Endodermal cell (in vitro differentiated cells): ENCODE measurements at places on chromosomes 3 and 15.
A peak's percentile ranks its signal among the peaks of the same experiment; 100 is the strongest.

- peak; percentile 80 for DNase-seq
Observed at GRCh38 chr3:4752201-4753072, 226.8 kb upstream of the BHLHE40 start.

DNA sequence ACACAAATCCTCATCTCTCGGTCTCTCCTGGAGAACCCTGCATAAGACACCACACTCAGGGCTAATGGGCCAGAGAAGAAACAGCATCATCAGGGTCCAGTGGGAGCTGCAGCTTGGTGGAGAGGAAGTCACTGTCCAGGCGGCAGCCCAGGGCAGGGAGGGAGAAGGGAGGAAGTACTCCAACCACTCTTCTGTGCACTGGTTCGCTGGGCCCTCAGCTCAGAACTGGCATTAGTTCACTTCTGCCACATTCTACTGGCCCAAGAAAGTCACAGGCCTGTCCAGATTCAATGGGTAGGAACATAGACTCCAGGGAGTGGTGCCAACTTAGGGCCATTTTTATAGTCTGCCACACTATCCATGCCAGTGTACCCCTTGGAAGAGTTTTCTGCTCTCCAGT is 169.0 kb downstream of the ABHD5 start:
- no peak for DNase-seq

- DNase-seq: peak; percentile 72
Observed at GRCh38 chr3:153138276-153139210, 23.5 kb upstream of the RAP2B start.

DNA sequence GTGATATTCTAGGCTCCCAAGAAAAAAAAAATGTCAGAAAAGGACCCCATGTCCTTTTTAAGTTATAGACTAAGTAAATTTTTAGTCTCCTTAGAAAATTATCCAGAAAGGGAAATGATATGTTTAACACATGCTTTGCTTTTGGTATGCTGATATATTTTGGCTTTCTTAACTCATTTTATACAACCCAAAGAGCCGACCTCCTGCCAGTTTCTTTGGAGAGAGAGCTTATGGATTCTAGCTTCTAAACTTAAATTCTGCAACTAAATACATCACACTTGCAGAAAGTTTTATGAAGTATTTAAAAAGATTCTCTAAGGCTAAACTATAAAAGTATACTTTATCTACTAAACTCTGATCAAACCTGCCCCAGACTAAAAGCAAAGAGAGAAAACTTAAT is 43.9 kb upstream of the ZPLD1 start:
- no peak for DNase-seq

- DNase-seq: no peak
Observed at GRCh38 chr3:70620956-70621355, 308.5 kb upstream of the MDFIC2 start.

DNA sequence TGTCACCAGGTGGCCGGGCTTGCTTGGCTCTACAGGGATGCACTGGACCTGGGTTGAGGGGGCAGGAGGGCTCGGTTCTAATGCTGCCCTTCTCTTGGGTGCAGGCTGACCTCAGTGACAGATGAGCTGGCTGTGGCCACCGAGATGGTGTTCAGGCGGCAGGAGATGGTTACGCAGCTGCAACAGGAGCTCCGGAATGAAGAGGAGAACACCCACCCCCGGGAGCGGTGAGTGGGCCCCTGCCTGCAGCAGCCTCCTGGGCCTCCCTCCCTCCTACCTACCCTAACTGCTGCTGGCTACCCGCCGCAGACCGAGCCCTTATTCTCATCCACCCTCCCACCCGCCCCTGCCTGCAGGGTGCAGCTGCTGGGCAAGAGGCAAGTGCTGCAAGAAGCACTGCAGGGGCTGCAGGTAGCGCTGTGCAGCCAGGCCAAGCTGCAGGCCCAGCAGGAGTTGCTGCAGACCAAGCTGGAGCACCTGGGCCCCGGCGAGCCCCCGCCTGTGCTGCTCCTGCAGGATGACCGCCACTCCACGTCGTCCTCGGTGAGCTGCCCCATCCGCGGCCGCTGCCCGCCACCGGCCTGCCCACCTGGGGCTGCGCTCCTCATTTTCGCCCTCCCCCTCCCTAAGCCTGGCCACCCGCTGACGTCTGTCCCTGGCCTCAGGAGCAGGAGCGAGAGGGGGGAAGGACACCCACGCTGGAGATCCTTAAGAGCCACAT is 5.6 kb downstream of the FES start:
- DNase-seq: no peak

DNA sequence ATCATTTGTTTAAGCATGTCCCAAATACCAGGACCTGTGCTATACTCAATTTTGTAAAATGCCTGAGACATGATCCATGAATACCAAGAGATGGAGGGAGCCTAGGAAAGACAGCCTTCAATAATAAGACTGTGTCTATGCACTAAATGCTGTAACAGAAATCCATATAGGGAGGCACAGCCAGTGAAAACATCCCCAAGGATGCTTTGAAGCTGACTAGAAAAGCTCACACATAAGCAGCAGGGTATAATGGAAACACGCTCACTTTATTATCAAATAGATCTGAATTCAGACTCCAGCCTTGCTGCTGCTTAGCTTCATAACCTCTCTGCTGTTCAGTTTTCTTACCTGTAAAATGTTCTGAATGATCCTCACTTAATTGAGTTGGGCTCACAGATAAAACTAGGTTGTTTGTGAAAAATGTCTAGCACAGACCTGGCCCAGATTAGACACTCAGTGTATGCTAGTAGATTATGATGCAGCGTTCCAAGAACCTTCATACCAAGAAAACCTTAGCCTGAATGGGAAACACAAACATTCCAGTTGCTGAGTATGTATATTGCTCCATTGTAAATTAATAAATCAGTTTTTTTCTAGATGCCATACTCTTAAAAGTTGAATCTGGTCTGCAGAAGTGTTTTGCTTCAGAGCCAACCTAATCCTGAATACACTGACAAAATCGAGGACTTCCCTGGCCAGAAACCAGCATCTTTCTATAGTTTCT is 3.8 kb upstream of the LARP6 start:
- no peak for DNase-seq

DNA sequence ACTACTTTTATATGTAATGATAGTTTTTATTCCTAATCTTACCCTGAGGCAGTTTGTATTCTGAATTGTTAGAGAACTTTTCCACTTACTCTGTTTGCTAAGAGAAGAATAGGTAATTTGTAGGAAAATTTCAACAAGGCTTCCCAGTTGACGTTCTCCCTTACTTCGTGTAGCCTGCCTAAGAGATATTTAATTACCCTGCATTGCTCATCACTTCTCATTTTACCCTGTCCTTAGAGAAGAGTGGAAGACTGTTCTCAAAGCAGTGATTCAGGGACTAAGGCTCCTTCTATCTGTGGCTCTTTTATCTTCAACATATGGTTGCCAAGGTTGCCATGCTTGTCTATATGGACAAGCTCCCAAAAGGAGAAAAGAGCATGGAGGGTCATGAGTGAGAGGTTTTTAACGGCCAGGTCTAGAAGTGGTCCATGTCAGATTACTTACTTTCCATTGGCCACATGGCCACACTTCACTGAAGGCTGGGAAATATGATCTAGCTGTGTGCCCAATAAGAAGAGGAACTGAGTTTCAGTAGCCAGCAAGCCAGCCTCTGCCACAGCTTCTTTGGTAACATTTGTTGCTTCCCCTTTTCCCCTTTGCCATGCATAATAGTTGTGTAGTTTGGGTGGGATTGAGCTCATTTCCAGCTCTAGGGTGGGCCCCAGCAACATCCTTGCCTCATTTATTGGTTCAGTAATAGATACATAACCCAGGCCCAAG is 22.1 kb downstream of the PDE8A start:
- DNase-seq: no peak

- no peak for DNase-seq
Observed at GRCh38 chr3:69320871-69321271, 65.0 kb downstream of the FRMD4B start.

DNA sequence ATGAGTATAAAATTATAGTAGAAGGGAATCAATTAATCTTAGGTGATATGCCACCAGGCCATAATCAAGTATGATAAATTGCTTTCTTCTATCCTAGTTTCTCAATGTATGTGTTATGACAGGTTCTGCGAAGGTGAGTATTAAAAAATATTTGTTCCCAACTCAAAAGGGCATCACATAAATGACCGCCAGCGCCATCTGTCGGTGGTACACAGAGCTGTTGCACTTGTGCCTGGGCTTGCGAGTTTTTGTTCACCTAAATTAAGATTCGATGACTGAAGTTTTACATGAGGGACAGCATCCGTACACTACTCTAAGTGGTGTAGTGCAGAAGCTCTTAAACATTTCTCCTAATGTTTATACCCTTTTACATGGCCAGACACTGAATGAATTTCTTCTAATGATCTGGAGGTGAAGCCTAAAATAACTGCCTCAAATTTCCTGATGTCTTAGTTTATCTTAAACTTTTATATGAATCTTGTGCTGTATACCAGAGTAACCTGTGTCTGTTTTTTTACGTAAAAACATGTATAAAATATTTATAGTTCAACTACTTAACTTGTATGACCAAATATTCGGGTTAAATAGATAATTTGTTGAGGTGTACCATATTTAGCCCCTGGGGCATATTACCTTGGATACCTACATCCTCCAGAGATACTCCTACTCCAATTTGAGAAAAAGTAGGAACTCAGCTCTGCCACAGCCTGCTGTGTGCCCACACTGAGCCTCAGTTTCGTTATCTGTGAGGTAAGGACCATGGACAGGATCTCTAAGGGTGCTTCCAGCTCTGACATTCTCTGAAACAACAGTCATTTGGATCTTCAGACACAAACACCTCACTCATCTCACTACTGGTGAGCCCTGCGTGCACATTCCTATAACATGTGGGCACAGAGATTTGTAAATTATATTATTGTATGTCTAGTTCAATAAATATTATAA is 365.6 kb downstream of the MAGI1 start:
- DNase-seq: peak; percentile 85

GRCh38 chr15:52308446-52309153 is 13.0 kb upstream of the MYO5C start:
- no peak for DNase-seq

DNA sequence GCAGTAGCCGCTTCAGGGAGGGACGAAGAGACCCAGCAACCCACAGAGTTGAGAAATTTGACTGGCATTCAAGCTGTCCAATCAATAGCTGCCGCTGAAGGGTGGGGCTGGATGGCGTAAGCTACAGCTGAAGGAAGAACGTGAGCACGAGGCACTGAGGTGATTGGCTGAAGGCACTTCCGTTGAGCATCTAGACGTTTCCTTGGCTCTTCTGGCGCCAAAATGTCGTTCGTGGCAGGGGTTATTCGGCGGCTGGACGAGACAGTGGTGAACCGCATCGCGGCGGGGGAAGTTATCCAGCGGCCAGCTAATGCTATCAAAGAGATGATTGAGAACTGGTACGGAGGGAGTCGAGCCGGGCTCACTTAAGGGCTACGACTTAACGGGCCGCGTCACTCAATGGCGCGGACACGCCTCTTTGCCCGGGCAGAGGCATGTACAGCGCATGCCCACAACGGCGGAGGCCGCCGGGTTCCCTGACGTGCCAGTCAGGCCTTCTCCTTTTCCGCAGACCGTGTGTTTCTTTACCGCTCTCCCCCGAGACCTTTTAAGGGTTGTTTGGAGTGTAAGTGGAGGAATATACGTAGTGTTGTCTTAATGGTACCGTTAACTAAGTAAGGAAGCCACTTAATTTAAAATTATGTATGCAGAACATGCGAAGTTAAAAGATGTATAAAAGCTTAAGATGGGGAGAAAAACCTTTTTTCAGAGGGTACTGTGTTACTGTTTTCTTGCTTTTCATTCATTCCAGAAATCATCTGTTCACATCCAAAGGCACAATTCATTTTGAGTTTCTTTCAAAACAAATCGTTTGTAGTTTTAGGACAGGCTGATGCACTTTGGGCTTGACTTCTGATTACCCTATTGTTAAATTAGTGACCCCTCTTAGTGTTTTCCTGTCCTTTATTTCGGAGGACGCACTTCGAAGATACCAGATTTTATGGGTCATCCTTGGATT is at the start of gene MLH1:
MLH1 (plus strand) TSS at position 193 of the 958 bp plus-strand sequence; CDS start at position 223, 30 bp downstream.
- peak; percentile 95 for DNase-seq

- DNase-seq: peak; percentile 67
Observed at GRCh38 chr3:71245971-71246880, 337.3 kb downstream of the FOXP1 start.

- DNase-seq: no peak
Observed at GRCh38 chr3:128619146-128619890, 31.3 kb downstream of the RPN1 start.

- no peak for DNase-seq
Observed at GRCh38 chr3:65616563-65616962, 422.2 kb downstream of the MAGI1 start.

GRCh38 chr3:60909526-60909925 is 341.7 kb downstream of the FHIT start:
- no peak for DNase-seq

GRCh38 chr15:39589193-39589814 is 8.4 kb downstream of the THBS1 start:
- no peak for DNase-seq

- DNase-seq: peak; percentile 16
Observed at GRCh38 chr3:141242377-141243092, 10.9 kb downstream of the PXYLP1 start.

DNA sequence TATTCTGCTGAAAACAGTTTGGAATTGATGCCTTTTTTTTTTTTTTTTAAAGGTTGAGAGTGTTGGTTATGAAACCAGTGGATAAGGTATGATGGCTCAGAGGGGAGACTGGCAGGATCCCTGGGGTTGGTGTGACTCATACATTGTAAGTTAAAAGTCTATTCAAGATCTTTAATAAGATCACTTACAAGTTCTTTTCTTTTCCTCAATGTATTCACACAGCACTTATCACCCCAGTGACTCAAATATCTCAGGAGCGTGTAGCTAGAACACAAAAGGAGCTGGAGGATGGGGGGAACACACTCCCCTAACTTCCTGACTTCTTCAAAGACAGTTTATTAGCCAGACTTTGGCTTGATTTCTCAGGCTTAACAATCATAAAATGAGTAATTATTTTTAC is 285.3 kb downstream of the SV2B start:
- DNase-seq: peak; percentile 65

- no peak for DNase-seq
Observed at GRCh38 chr15:78133801-78134200, 2.6 kb upstream of the CIB2 start.

DNA sequence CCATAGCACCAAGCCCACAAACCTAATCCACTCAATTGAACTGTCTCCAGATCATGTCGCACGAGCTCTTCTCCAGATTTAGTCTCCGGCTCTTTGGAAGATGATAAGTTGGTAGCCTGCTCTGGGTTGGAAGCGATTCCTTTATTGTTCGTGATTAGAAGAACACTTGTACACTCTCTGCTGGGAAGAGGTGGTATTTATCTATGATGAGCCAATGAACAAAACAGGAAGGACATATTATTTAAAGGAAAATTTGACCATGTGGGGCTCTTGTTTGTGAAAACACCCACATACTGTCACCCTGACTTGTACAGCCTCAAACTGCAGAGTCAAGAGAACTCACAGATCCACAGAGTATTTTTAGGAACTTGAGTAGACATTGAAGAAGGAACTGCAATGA is 54.4 kb downstream of the MYZAP start:
- no peak for DNase-seq
